ENCODE measurements at places on chromosomes 12 and 14.
A peak's percentile ranks its signal among the peaks of the same experiment; 100 is the strongest.

DNA sequence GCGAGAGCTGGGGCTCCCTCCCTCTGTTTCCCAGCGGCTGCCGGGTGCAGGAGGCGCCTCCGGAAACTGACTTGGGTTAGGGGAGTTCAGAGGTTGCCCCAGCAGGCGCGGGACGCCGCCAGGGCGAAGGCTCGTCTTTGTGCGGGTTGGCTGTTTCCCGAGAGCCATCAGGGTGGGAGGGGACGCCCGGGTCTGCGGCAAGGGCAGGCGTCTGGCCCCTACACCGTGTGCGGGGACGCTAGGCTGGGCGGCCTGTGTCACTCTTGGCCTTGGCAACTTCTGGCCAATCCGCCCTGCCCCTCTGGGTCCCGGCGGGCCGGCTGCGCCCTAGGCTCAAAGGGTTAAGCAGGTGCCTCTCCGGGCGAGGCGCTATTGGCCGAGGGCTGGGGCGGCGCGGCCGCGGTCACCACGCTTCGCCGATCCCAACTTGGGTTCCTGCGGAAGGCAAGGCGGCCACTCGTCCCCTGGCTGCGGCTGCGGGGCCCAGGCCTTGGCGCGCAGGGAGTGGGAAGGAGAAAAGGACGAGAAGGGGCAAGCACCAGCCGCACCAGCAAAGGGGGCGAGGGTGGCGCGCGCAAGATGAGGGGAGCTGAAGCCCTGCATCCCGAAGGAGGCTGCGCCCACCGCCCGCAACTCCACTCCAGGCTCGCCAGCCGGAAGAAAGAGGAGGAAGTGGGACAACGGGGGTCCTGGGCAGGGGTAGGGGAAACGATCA is 5.6 kb upstream of the NPAS3 start:
- no peak for DNase-seq

DNA sequence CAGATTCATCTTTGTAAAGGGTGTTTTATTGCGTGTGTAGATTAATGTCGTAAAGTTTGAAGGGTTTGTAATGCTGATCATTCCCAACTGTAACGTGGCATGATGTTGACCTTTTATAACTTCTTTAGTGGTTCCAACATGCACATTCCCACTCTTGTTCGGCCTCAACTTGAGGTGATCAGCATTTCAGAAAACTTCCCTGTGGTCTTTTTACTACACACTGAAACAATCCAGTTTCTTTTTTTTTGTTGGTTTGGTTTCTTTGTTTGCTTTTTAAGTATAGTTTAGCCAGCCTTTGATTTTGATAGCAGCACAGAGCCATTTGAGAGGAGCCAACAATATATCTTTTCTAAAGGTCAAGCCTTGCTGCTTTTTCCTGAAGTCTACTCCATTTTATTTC is 22.8 kb downstream of the UTP20 start:
- no peak for DNase-seq

- no peak for DNase-seq
Observed at GRCh38 chr12:126998747-126999285, 1268.2 kb upstream of the TMEM132C start.

- DNase-seq: peak; percentile 41
Observed at GRCh38 chr14:64698903-64699302, 5.3 kb upstream of the PLEKHG3 start.

DNA sequence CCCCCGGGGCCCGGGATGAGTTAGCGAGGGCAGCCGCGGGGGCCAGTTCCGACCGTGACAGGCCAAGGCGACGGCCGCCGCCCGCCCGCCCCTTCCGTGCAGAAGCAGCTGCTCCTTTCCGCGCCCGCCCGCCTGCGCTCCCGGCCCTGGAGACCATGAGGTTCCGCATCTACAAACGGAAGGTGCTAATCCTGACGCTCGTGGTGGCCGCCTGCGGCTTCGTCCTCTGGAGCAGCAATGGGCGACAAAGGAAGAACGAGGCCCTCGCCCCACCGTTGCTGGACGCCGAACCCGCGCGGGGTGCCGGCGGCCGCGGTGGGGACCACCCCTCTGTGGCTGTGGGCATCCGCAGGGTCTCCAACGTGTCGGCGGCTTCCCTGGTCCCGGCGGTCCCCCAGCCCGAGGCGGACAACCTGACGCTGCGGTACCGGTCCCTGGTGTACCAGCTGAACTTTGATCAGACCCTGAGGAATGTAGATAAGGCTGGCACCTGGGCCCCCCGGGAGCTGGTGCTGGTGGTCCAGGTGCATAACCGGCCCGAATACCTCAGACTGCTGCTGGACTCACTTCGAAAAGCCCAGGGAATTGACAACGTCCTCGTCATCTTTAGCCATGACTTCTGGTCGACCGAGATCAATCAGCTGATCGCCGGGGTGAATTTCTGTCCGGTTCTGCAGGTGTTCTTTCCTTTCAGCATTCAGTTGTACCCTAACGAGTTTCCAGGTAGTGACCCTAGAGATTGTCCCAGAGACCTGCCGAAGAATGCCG is 699 bp downstream of the MGAT2 start:
- no peak for DNase-seq

GRCh38 chr12:110543252-110543959 is 39.7 kb downstream of the PPTC7 start:
- DNase-seq: no peak

DNA sequence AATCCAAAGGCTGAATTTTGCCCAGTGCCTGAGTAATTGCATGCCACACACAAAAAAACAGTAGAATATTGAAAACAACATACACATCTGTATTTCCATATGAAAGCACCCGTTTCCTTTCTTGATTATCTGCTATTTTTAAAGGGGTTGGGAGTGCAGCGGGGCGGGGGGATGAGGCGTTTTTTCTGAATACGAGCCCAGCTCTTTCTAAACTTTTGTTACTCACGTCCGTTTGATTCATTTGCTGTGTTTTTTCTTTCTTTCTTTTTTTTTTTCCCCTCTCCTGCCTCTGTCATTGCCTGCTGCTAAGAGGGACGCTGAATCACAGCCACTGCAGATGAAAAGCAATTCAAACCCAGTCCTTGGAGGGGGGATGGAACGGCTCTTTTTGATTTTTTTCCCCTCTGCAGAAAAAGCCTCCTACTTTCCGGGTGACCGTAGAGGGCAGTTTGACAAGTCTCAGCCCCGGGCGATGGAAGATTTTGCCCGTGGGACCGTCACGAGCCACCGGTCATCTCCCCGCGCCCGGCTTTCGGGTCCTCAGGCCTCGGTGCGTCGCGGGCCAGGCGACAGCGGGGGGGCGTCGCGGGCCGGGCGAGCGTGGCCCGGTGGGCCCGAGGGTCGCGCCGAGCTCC is 572 bp upstream of the RASSF8 start:
- DNase-seq: no peak

DNA sequence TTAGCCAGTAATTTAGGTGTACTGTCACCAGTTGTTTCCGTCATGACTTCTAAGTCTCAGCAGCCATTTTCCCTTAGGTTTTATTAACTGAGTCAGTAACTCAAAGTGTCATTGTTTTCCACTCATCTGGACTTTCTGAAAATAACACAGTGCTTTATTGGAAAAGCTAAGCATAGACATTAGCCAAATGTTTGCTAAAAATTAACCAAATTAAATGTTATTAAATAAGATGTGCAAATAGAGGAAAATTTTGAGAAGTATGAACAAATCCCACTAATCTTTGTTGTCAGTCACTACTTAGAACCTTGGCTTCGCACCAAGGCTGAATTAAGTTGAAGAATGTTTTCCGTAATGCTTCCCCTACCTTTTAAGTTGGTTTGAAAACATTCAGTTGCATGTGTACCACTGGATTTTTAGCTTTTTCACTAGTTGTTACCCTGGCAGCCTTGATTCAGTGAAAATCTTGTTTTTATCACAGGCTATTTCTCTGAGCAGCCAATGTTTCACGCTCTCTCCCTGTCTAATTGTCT is 43.0 kb downstream of the BORCS5 start:
- DNase-seq: no peak

- no peak for DNase-seq
Observed at GRCh38 chr12:96350982-96351381, 49.3 kb downstream of the CDK17 start.

DNA sequence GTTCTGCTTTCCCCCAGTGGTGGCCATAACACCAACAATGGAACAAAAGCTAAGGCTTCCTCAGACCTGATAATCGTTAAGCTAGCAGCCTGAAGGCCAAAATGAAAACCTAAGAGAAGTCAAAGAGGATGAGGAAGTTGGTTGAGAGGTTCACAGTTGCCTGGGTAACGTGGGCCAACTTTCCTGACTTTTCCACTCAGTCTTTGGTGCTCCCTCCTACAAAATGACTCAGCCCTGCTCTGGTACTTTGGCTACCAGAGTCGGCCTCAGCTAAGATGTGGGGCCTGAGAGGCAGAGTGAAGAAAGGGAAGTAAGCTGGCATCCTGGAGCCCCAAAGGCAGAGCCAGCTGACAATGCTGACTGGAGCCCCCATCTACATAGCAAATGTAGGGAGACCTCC is 14.9 kb upstream of the FKBP11 start:
- DNase-seq: peak; percentile 48

DNA sequence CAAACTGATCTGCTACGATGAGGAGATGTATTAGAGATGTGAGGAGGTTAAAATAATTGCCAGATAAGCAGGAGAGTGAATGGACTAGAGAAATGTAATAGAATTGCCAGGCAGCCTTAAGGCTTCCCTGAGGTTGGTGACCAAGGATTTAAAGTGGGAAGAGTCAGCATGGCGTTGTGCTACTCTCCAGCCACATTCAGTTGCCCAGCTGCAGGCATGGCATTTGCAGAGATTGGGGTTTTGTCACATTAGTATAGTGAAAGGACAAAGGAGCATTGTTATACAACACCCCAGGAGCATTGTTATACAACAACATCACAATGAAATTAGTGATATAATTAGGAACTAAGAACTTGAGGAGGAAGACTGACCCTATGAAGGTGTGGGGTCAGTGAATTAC is 31.7 kb downstream of the MARK3 start:
- no peak for DNase-seq

DNA sequence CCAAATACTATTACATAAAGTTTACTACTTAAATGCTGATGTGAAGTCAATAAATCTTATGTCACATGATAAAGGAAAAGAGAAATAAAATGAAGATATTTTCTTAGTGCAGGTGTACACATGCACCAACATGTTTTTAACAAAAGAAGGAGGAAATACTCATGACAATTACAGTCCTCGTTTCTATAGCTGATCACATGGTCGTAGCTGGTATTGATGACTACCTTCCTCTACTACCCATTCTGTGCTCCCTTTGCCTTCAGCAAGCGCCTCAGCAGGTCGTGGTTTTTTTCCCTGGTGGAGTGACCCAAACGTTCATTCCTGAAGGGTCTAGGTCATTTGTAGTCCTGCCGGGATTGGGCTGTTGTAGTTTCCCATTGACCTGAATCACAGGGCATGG is 25.4 kb upstream of the SLC10A1 start:
- DNase-seq: no peak

- no peak for DNase-seq
Observed at GRCh38 chr12:104055686-104056388, 5.8 kb upstream of the GLT8D2 start.

DNA sequence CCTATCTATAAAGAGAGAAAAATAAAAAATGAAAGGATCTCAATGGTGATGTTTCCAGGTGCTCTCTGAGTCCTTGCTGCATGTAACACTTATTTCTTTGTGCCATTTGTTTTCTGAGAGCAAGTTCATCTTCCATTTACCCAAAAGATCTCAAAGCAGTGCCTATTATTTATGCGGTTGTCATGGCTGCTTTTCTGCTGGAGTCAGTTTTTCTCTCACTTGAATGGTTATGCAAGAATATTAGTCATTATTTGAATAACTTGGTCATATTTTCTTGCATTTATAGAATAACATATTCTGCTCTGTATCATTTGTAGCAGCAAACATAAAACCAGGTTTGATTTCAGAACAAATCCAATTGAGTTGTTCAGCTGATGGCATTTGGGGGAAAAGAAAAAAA is 141.8 kb upstream of the G2E3 start:
- DNase-seq: no peak

DNA sequence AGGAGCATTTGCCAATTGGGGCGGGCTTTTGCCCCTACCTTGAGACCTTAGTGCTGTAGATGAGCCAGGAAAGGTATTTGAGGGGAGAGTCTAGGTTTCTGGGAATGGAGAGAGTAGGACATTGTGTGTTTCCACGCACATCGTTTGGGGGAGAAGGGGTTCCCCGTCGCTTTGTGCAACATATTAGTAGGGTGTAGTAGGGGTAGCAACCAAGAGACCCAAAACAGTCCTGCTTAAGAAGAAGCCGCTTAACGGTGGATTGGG is 694 bp upstream of the PTGES3 start:
- DNase-seq: no peak

DNA sequence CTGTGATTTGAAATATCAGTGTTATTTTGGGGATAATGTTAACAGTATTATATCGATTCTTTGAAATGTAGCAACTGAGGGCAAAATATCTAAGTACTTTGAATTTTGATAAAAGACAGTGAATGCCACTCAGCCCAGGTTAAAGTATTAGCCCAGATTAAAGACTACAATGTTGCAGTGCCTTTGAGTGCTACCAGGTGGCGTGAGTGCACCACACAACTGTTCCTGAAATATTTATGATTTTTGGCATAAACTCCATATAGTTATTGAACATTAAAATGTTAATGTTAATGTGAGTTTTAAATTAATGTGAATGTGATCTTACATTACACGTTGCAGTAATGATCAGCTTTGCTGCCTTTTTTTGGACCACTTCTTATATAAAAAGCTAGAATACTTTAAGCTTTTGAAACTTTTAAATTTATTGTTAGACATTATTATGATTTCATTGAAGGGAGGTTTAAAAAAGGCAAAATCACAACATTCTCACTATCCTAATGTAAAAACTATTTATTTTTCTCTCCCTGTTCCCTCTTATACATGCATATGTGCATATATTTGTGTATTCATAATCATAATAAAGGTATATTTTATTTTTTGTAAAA is 22.5 kb downstream of the MRPS35 start:
- peak; percentile 45 for DNase-seq

DNA sequence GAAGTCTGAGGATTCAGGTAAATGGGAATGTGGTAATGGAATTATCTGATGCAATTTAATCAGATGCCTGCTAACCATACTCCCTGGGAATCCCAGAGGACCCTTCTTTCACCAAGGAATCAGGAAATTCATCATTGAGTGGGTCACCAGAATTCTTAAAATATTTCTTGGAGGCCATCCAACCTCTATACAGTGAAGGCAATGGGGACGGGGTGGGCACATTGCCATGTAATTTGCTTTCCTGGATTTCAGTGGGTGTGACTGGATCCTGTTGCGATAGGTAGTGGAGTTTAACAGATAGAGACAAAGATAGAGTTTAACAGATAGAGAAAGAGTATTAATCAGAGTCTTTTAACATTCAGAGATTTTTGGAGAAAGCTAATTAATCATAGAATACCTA is 394.4 kb downstream of the DAD1 start:
- DNase-seq: no peak

GRCh38 chr12:11917501-11917900 is 153.2 kb upstream of the BCL2L14 start:
- no peak for DNase-seq

GRCh38 chr12:52965337-52965731 is 16.4 kb downstream of the KRT18 start:
- DNase-seq: no peak

GRCh38 chr14:44952391-44953110 is 9.2 kb downstream of the KLHL28 start:
- no peak for DNase-seq

All from CD4-positive, alpha-beta T cell treated with Interleukin-4 for 1 hour (primary cell).